ENCODE measurements at places on chromosomes 13 and 19.

GRCh38 chr13:112651311-112651710 lies 38.5 kb upstream of the ATP11A start:
- DNase-seq: no peak

DNA sequence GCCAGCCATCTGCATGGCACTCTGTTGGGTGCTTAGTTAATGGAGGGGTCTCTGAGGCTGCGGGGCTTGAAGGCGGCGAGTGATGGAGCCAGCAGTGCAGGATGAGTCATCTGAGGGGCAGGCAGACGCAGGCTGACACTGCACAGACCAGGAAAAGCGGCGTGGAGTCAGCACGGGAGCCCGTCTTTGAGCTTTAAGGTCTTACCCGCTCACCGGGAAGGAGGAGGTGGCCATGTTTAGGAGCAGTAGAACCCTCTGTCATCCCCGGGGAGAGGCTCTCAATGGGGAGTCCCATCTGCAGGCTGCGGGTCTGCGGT lies 13.1 kb downstream of the NAXD start:
- no peak for DNase-seq

GRCh38 chr13:108176685-108177274 lies 38.6 kb downstream of the LIG4 start:
- no peak for DNase-seq

- DNase-seq: no peak
Measured at GRCh38 chr19:459724-460511, 915 bp downstream of the SHC2 start.

GRCh38 chr19:35332817-35333216 lies 3.8 kb downstream of the CD22 start:
- DNase-seq: no peak

- no peak for DNase-seq
Measured at GRCh38 chr19:55641426-55642152, 787 bp downstream of the ZNF580 start.

- peak; percentile 84 for DNase-seq
Measured at GRCh38 chr19:18317961-18318800, 4.7 kb downstream of the LSM4 start.
